ENCODE measurements at places on chromosomes 1 and 21.

DNA sequence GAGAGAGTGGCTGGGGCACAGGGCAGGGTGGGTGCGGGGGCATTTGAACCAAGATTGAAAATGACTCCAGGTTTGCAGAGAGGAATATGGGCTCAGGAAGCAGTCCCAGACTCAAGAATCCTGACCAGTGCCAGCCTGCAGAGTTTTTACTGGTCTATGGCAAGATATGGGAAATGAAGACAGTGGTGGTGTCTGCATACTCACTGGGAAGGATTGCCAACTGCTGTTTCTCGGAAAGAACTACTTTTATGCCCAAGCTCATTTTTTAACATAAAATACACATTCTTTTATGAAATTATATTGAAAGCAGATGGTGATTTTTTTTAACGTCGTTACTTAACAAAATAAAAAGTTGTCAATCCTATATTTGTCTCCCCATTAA is 401.8 kb downstream of the CAMTA1 start:
- DNase-seq, result no peak

- no peak for DNase-seq
Observed at GRCh38 chr1:218494449-218494852, 149.3 kb downstream of the TGFB2 start.

- no peak for DNase-seq
Observed at GRCh38 chr1:192983349-192983980, 75.7 kb downstream of the UCHL5 start.

DNA sequence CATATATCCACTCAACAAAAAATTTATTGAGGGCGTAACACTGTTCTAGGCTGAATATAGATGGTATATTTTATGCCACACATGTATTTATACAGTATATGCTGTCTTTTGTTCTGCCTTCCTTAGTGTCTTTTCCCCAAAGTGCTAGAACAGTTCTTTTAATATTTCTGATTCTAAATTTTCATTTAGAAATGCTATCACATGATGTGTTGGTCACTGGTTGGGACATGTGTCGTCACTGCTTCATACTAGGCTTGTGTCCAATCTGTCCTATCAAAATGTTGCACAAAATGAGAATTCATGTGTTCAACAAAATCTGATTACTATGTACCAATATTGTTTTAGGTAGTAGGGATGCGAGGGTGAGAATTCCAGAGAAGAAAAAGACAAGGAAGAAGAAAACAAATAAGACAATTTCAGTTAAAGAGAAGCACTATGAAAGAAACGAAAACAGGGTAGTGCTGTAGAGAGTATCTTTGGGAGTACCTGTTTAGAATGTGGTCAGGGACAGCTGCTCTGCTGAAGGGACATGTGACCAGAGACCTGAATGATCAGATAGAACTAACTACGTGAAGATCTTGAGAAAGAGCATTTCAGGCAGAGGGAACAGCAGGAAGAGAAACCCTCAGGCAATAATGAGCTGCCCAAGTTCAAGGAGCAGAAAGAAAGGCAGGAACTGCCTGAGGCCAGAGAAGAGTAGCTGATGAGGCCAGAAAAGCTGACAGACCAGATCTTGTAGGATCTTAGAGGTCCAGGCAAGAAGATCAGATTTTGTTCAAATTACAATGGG is 1.3 kb downstream of the KMO start:
- no peak for DNase-seq

GRCh38 chr1:215777370-215777925 is 210.3 kb downstream of the KCTD3 start:
- no peak for DNase-seq

- DNase-seq, result no peak
Observed at GRCh38 chr1:167861664-167862381, 52.1 kb downstream of the ADCY10 start.

- no peak for DNase-seq
Observed at GRCh38 chr1:82560566-82560965, 759.8 kb downstream of the ADGRL2 start.

DNA sequence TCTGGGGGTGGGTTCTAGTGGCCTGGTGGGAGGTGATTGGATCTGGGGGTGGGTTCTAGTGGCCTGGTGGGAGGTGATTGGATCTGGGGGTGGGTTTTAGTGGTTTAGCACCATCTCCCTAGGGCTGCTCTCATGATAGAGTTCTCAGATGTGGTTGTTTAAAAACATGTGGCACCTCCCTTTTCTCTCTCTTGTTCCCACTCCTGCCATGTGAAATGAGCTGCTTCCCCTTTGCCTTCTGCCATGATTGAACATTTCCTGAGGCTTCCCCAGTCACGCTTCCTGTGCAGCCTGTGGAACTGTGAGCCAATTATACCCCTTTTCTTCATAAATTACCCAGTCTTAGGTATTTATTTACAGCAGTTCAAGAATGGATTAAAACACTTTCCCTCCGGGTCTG is 327.3 kb upstream of the AJAP1 start:
- DNase-seq, result no peak

- DNase-seq, result no peak
Observed at GRCh38 chr1:112488141-112488540, 20.6 kb upstream of the WNT2B start.

- no peak for DNase-seq
Observed at GRCh38 chr1:203295796-203296195, 9.5 kb upstream of the BTG2 start.

DNA sequence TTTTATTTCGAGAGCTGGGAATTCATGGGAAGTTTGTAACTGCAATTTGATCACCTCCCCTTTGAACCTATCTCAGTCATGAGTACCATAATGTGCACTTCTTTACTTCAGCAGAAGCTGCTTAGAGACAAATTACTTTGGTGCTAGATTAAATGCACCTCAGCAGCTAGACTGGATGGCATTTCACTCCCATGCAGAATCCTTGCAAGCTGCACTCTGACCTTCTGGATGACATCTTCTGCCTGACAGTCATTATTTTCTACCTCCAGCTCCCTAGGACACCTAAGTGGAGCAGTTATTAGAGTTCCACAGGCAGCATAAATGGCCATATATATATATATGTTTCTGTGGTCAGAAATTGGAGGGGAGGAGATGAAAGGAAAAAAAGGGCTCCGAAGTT is 366.0 kb upstream of the TMPRSS15 start:
- no peak for DNase-seq

DNA sequence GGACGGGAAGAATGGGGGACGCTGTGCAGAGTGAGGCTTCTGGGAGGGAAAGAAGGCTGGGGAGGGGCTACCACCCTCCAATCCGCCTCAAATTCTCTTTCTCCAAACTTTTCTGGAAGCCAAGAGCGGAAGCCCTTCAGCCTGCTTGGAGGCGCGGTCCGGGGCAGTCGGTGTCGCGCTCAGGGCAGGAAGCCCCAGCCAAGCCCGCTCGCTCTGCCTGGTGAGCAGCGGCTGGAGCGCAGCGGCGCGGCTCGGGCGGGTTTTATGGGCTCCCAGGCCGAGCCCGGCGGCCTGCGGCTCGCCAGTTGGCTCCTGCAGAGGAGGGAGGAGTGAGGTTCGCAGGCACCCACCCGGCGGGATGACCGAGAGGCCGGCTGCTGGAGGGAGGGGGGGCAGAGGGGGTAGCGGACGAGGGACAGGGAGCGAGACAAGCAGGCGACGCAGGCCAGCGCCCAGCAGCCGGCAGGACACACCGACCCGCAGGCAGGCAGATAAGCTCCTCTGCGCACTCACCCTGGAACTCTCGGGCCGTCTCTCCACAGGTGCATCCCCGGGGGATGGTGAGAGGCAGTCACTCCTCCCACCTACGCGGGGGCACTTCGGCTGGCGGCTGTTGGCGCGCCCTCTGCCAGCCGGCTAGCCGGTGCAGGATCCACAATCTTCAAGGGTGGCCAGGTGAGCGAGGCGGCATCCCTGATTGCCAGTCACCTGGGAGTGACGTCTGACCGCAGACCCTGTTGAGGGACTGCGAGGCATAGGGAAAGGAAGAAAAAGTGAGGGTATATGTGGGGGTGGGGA is at the start of gene AVPR1B:
TSS of gene AVPR1B (minus strand) at position 238 of the 798 bp plus-strand sequence. CDS start 498 bp downstream, outside the sequence.
- DNase-seq, result peak; percentile 46

GRCh38 chr1:81032374-81032773 is 768.4 kb upstream of the ADGRL2 start:
- no peak for DNase-seq

DNA sequence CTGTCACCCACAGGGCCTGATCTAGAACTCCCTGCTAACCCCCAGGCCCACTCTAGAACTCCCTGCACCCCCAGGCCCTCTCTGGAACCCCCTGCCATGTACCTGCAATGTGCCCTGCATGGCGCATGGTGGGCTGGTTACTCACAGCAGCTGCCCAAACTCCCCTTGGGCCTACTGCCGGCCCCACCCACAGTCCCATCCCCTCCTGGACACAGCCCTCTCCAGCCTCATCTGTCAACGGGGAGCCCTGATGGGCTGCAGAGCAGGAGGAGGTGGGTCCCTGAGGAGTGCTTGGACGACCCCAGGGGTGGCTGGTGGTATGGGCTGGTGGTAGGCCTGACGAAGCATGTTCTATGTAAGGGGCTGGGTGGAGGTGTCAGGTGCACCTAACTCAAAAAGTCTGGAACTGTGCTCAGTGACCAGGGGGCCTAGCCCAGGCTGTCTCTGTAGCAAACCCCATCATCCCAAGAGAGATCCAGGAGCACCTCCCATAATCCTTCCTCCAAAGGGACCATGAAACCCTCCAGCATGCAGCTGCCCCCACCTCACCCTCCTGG is 19.0 kb upstream of the PRSS38 start:
- DNase-seq, result no peak

- no peak for DNase-seq
Observed at GRCh38 chr1:209207701-209208286, 375.7 kb upstream of the CAMK1G start.

DNA sequence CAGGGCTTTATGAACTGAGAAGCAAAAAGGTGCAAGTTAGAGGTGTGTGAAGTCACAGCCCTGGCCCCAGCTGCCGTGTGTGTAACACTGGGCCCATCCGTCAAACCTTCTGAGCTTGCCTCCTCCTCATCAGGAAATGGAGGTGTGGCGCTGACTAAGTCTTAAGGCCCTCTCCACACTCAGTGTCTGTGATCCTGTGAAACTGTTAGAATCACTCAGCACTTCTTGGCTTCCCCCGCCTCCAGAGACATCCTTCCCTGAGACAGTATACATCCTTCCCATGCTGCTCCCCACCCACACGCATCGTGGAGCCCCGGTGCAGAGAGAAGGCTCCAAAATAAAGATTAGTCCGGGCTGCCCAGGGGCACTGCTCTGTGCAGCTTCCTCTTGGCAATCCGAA is 33.3 kb downstream of the LRP8 start:
- no peak for DNase-seq

DNA sequence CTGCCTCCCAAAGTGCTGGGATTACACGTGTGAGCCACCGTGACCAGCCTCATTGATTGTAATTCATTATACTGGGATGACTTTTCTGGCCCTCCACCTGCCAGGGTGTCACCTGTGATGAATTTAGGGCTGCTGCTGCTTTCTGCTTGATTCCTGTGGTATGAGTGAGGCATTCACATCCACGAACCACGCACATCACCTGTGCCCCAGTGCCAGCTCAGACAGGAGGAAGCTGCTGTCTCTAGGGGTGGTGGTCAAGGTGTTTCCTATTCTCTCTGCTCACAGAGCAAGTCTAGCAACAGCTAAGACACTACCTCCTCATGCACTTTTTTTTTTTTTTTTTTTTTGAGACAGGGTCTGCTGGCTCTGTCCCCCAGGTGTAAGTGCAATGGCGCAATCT is 12.3 kb upstream of the LDLRAD2 start:
- DNase-seq, result no peak

GRCh38 chr1:12153181-12153785 is 13.5 kb upstream of the TNFRSF1B start:
- peak; percentile 82 for DNase-seq

DNA sequence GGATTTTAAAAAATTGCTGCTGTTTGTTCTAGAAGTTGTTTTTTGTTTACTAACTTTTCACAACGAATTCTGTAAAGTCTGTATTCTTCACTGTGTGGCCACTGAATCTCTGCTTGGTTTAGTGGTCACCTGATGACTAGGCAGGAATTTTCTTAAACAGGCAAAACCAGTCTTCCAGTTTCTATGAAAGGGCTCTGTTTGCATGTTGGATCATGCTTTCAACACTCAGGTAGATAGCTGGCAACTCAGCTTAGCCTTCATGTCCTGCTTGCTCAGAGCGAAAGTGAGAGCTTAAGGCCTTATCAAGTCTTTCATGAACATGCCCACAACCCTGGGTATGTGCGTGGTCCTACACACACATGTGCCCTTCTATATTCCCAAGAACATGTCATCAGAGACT is 52.4 kb upstream of the CCDC190 start:
- DNase-seq, result no peak

DNA sequence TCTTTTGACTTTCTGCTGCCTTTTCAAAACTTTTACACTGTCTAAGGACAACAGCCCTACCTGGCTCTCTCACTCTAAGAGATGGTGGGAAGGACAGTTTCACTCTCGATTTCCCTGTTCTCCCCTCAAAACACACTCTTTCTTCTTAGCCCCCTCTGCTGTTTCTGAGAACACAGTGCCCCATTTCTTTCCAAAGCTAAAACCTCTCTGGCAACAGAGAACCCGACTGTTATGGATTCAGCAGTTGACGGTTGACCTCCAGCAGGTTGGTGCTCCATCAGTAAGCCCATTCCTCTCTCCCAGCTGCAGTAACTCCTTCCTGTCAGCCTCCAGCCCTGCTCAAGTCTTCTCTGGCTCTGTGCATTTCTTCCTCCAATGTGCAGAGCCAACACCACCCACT is 88.2 kb upstream of the ABCD3 start:
- DNase-seq, result no peak

- no peak for DNase-seq
Observed at GRCh38 chr1:65791801-65792668, 660 bp upstream of the PDE4B start.

DNA sequence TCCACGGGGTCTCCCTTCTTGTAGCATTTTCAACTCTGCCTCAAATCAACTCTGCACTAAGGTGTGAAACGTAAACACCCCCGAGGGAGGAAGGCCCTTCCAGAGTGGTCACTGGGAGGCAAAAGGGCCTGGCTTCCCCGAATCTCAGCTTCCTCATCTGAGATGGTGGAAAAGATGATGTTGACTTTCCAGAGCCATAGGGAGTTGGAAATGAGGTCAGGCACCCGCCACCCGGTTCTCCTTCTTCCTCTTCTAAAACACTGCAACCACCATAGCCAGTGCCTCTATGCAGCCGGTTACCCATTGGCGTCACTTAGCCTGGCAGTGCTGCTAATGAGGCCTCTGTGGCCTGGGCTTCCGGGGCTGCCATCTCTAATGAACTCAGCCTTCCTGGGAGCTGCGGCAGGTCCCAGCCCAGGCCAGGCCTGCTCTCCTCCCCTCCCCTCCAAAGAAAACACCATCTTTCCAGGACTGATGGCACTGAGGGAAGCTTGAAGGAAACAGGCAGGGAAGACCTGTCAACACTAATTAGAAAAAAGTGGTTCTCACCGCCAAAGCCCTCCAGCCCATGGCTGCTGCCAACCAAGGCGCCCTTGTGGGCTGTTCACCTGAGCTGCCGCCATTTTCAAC is 175.0 kb downstream of the KAZN start:
- no peak for DNase-seq

- no peak for DNase-seq
Observed at GRCh38 chr1:212457740-212458338, 25.1 kb downstream of the NENF start.

GRCh38 chr1:15835205-15835740 is 12.2 kb upstream of the SPEN start:
- no peak for DNase-seq

- no peak for DNase-seq
Observed at GRCh38 chr1:201648907-201649721, 110.2 kb downstream of the NAV1 start.

Measured in tibial artery (tissue), 4 donors.